ENCODE measurements at places on chromosomes 1 and 21.
A peak's percentile ranks its signal among the peaks of the same experiment; 100 is the strongest.

DNA sequence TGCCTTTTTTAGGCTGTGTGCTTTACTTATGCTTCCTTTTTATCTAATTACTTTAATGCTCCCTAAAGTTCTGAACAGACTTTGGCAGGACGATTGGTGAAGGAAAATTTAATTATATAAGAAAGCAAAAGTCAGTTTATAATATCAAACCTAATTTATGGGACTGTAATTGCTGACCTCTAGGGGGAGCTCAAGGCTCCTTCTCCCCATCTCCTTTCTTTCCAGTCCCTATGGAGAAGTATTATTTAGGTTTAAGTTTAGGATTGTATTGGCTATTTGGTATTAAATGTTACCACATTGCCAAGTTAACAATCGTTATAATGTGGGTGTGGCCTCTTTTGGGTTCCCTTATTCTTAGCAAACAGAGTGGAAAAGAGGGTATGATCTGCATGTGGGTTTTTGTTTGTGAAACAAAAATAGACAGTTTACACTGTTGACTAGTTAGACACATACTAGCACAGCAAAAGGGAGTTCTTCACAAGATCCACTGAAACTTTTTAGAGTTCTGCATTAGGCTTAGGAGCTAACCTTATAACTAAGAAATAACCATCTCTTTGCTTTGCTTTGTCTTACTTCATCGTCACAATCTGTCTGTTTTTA, 48.2 kb upstream of the TNFSF4 start:
- DNase-seq = peak; percentile 13

DNA sequence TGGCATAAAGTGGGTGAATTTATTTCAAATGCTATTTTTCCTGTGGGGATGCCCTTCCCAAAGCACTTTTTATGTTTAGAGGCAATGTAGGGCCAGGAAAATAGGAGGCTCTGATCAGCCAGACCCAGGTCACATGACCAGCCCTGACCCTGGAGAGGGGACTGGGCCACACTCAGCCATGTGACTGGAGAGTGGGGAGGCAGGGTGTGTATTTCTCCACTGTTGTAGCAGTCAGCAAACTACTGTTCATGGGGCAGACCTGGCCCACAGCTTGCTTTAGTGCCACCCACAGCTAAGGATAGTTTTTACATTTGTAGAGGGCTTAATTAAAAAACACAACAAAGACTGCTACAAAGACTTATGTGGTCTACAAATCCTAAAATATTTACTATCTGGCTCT, 153.8 kb downstream of the ACTL8 start:
- DNase-seq = no peak

DNA sequence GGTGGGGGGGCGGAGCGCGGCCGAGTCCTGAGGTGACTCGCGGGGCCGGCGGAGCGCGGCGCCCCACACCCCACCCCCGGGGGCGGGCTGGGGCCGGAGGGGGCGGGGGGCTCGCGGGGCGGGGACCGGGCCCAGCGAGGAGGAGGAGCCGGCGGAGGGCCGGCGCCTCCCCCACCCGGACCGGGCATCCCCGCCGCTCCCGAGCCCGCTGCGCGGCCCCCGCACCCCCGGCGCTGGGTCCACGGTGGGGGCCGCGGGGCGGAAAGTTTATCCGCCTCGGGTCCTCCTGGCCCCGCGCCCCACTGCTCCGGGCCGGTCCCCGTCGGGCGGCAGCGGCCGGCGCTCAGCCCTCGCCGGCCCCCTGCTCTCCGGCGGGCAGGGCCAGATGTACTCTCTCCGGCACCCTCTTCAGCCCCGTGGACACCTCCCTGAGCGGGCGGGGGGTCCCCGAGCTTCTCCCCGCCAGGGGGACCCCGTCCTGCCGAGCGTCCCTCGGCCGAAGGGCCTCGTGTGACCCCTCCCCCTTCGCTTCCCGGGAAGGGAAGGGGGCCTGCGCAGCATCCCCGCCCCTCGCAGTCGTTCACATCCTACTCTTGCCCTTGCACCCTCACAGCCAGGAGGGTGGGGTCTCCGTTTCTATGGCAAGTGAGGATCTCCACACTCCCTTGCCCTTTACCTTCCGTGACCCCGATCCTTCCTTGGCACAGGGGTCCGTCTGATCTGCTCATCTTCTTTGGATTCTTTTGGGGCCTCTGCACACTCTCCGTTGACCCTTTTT, 663 bp downstream of the CAMTA1 start:
- DNase-seq = no peak

- no peak for DNase-seq
Observed at GRCh38 chr1:5971471-5972197, 20.6 kb downstream of the NPHP4 start.

DNA sequence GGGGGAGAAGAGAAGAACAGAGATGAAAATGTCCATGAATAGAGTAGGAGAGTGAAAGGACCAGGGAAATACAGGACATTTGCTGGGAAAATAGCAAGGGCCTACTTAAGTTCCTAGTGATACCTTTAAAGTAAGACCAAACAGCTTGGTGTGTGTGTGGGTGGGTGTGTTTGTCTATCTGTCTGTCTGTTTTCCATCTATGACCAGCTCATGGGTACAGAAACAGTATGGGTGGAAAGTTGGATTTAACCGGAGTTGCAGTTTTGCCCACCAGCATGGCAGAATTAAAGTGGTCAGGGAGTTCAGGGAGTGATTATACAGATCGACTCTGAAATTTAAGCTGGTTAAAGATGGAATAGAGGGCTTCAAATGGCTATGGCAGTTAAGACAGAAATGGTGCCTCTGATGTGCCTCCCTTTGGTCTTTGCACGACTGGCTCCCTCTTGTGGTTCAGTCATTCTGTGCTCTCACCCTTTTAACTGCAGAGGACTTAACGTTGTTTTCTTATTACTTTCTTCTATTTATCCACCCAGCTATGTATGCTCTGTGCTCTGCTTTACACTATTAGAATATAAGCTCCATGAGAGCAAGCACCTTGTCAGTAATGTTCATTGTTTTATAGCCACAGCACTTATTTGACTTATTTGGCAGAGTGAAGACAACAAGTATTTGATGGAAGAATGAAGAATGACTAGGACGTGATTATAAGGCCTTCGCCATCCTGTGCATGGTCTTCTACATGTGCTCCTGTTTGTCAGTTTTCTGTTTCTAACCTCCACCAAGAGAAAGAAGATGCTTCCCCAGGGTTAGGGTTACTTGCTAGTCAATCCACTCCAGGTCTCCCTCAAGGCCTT, 72.7 kb upstream of the AK4 start:
- no peak for DNase-seq

DNA sequence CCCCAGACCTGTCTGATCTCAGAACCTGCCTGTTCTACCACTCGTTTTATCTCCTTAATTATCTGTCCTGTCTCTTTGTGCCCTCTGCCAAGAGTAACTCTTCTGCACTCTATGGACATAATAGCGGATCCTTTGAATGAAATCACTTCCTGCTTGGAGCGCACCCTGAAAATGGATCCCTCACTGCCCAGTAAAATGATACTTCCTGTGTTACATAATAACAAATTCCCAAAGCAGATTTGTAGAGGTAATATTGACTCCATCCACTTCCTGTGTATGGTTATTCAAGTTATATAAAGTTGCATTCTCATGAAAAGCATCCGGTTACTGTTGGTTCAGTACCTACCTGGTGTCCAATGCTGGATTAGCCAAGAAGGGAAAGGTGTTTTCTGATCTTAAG, 246.0 kb downstream of the TRABD2B start:
- no peak for DNase-seq

GRCh38 chr1:110466646-110467280, 15.8 kb downstream of the PROK1 start:
- DNase-seq = no peak

GRCh38 chr1:199220031-199220430, 581.2 kb downstream of the PTPRC start:
- no peak for DNase-seq

DNA sequence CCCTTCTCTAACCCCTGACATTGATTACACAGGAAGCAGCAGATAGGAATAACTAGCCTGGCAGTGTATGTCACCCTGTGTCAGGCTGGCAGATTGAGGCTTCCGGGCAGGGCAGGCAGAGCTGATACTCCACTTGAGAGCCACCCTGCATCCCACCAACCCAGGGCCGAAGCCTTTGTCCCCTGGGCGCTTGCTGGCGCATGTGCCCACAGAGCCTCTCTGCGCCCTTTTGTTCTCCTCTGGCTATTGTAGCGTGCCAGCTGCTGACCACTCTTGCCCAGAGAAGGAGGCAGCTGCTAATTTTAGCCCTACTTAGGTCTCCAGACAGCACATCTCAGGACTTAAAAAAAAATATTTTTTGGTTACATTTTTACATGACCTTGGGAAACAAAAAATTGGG, 304.9 kb downstream of the HHAT start:
- DNase-seq = no peak

Data from AG04450 (cell line).